Breast epithelium (tissue), 4 donors: ENCODE measurements at places on chromosomes 4 and X.

DNA sequence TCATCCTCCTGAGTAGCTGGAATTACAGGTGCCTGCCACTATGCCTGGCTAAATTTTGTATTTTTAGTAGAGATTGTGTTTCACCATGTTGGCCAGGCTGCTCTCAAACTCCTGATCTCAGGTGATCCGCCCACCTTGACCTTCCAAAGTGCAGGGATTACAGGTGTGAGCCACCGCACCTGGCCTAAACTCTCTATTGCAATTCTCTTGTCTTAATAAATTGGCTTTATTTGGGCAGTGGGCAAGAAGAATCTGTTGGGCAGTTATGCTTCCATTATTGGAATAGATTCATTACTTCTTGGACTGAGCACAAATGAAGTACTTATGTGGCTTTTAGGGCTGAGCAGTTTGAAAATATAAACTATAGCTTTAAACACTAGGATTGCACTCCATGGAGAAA lies 8.2 kb upstream of the GPAT3 start:
- no peak for DNase-seq

DNA sequence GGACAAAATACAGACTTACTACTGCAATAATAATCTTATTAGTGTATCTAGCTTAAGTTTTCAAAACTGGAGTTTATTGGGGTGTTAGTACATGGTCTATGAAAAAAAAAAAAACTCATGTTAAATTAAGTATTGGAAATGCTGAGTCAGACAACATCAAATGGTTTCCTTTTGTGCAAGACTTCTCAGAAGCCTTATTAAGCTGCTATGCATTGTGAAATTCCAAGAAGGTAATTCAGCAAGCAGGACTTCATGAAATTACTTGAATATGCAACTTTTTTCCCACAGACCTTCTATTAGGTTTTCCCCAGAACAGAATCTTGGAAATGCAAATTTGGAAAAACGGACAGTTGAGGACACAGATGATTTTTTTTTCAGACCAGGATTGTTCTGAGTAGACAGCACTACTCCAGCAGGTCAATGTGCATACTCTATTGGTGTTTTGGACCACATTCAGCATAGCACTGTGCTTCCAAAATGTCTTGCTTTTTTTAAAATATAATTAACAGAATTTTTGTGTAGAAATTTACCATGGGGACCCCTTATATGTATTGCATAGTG lies 568.8 kb upstream of the TENM3 start:
- no peak for DNase-seq

DNA sequence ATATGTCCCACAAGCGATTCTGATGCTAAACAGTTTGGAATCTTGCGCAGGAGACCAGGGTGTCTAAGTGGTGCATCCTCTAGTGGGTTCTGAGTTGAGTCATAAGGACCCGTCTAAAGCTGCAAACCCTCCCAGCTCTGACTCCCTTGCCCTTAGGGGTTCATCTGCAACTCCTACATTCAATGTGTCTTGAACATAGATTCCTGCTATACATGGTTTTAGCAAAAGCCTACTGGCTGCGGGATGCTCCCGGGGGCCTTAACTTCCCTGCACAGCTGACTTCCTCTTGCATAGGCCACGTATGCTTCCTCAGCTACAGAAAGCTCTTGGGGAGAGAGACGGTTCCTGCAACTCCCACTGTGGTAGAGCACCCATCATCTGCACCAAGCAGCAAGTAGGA lies 236.7 kb downstream of the EVC2 start:
- DNase-seq: no peak

GRCh38 chrX:14533867-14534266 lies 4.5 kb downstream of the GLRA2 start:
- no peak for DNase-seq

GRCh38 chr4:72016011-72016410 lies 15.8 kb upstream of the NPFFR2 start:
- DNase-seq: no peak

DNA sequence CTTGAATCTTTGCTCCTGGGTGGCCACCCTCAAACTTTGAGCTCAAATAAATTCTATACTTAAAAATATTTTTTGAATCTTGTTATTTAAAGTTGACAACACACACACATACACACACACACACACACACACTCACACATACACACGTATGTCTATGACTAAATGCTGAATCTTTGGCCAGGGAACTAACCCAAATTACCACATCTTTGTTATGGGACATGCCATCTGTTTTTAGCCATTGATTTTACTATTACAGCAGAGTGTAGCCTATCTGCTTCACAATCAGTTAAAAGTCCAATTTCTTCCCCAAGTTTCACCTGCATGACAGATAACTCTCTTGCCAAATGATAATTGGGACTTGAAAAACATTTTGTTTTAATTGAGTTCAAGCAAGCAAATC lies 45.0 kb upstream of the USP46 start:
- no peak for DNase-seq

DNA sequence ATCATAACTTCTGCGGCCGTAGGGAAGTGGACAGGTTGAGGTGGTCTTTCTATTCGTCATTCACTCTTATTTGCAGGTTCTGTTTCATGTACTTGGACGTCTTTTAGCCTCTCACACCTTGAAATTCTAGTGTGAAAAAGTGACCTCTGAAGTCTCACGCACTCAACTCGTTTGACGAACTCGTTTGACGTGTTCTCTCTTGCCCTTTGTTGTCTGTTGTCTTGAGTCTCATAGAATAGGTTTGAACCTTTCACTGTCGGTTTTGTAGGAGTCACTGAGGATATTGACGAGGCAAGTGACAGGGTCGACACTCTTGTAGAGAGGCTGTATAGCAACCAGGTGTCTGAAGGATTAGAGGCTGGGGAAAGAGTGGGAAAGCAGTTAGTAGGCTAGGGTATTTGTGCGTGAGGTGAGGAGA lies 1.1 kb upstream of the PGRMC2 start:
- peak; percentile 26 for DNase-seq

DNA sequence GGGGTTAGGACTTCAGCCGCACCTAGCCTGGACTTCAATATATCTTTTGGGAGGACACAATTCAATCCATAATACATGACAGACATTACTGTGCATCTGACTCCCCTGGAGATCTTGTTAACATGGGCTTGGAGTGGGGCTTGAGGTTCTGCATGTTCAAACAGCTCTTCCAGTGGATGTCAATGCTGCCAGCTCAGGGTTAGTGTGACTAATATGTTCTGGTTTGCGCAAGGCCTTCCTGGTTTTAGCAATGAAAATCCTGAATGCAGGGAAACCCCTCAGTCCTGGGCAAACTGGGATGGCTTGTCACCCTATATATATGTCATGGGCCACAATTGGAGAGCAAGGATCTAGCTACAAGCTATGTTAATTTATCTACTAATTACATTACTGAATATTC lies 2.7 kb upstream of the TSPAN7 start:
- DNase-seq: no peak

- no peak for DNase-seq
These were observed 18.9 kb downstream of the TSPAN5 start for GRCh38 chr4:98639523-98639922.

GRCh38 chr4:150327262-150327780 lies 249.1 kb downstream of the DCLK2 start:
- DNase-seq: no peak

- DNase-seq: no peak
These were observed 565 bp downstream of the MOB1B start for GRCh38 chr4:70902577-70903290.

DNA sequence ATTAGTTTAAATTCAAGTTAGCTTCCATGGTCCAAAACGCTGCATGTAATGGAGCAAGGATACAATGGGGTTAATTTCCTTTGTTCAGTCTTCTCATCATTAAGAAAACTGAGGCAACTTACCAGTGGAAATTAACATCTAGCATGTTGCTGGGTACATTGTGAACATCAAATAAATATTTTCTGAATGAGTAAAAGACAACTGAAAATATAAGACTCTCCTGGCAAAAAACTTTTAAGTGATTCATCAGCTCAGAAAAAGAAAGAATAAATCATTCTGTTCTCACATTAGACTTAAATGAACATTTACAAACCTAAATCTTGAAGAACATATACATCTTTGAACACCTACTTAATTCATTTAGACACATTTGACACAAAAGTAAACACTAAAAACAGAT lies 138.4 kb upstream of the ETNPPL start:
- no peak for DNase-seq

- no peak for DNase-seq
These were observed 208.5 kb upstream of the FAT1 start for GRCh38 chr4:186932196-186932595.

DNA sequence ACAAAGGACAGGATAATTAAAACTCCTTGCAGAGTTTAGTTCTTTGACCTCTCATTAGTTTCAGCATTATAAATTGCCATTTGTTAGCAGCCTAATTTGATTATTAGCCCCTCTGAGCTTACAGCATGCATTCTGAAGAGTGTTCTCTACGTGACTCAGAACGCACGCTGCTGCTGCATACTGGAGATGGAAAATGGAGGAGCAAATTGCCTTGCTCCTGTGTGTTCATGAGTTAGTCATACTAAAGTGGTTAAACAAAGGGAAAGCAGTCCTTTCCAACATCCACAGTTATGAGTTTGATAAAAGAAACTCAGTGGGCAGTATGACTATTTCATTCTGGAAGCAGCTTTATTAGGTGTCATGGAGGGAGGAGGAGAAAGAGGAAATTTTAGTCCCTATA lies 922.5 kb downstream of the RPA4 start:
- no peak for DNase-seq

GRCh38 chrX:71067089-71067488 lies 1.0 kb downstream of the SNX12 start:
- DNase-seq: no peak

- DNase-seq: no peak
These were observed 86.1 kb downstream of the MAGEB10 start for GRCh38 chrX:27893871-27894270.

DNA sequence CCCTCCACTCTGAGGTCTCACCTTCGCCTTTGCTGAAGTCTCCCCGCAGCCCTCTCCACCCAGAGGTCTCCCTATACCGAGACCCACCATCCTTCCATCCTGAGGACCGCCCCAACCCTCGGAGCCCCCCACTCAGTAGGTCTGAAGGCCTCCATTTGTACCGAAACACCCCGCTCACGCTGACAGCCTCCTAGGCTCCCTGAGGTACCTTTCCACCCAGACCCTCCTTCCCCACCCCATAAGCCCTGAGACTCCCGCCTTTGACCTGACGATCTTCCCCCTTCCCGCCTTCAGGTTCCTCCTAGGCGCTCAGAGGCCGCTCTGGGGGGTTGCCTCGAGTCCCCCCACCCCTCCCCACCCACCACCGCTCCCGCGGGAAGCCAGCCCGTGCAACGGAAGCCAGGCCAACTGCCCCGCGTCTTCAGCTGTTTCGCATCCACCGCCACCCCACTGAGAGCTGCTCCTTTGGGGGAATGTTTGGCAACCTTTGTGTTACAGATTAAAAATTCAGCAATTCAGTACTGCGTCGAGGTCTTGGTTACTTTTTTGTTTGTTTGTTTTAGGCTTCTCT lies 5.0 kb downstream of the SOD3 start:
- DNase-seq: no peak
